ENCODE measurements at places on chromosomes 4 and X. TPM values are rescaled to one million over a fixed set of nuclear protein-coding genes. Genes with fewer than 3 reads are reported as not detected.

The CSAG2 gene
- total RNA-seq, result not detected

DNA sequence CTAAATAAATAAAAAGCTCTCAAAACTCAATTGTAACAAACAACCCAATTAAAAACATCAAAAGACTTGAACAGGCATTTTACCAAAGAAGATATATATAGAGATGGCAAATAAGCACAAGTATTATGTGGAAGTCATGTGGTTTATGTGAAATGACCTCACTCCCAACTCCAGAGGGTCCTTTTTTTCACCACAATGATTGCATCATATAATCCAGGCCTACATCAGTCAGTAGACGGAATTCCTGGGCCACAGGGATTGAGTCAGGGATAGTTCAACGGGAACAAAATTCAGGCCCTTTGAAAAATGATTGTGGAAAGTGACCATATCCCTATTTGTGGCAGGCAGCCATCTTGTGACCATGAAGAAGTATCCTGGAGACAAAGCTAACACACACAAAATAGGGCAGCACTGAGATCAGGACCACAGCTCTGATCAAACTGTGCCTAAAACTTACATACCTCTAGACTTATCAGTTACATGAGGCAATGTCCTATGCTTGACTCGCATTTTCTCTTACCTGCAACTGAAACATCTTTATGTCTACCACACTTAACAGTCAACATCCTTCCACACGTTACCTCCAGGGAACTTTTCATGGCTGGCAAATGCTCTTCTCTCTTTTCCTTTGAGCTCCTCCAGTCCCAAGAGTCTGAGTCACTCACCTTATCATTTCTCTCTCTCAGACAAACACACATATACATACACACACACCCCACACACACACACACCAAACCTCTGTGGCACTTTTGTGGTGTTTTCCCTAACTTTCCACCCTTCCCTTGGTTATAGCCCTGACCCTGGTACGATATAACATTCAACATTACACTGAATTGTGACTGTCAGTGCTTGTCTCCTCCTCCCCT lies 113.5 kb downstream of the PHF8 start:
- no peaks in the 10 kb centered on the region for H3K27me3 ChIP-seq
- H3K4me3 ChIP-seq, result no peak overlapping the region
- H3K4me1 ChIP-seq, result peaks cover 7% of the 10 kb centered on the region

DNA sequence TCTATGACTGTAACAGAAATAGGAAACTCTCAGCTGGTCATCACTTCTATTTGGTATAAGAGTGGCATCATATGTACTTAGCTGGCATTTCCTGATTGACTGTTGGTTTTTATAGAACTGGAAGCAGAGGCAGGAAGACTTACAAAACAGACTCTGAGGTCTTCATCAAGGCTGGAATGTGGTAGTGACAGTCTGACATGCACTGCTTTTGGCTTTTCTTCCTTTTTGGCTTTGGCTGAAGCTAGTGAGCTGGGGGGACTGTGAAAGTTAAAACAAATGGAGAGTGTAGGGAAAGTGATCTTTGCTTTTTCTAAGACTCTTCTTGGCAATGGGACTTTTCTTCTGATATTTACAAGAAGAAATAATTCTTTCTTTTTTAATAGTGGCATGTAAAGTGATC lies 121.1 kb upstream of the SLC4A4 start:
- no peak for DNase-seq
- H3K4me3 ChIP-seq, result no peak overlapping the region
- H3K36me3 ChIP-seq, result no peaks in the 10 kb centered on the region
- H3K27me3 ChIP-seq, result no peaks in the 10 kb centered on the region

DNA sequence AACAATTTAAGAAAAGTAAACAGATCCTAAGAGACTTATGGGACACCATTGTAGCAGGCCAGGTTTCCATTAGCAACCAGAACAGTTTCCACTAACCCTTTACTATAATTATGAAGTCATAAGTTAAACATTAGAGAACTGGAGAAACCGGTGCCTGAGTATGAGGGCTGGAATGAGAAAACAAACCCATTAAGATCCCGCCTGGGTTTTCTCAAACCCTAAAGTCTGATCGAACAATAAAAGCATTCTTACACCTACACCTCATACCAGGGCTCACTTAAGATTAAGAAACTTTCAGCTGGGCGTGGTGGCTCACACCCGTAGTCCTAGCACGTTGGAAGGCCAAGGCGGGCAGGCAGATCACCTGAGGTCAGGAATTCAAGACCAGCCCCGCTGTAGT lies 13.7 kb upstream of the DHX15 start:
- H3K4me3 ChIP-seq, result no peak overlapping the region
- DNase-seq, result no peak
- no peaks in the 10 kb centered on the region for H3K36me3 ChIP-seq
- H3K4me1 ChIP-seq, result no peaks in the 10 kb centered on the region
- H3K27me3 ChIP-seq, result no peaks in the 10 kb centered on the region
- H3K27ac ChIP-seq, result no peak overlapping the region

DNA sequence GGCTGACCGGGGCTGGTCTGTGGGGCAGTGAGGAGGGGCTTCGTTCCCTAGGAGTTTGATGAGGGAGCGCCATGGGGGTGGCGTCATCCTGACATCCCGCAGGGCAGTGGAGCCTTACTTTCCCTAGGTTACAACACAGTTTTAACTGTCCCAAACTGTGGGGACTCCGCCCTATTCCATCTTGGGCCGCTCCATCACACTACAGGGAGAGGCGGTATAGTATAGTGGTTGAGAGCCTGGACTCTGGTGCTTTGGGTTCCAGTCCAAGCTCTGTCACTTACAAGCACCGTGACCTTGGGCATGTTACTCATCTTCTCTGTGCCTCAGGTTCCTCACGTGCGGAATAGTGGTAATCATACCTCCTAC lies 44.2 kb downstream of the ZNF185 start:
- H3K4me3 ChIP-seq, result peak overlapping the region; percentile 86
- no peak for DNase-seq
- no peaks in the 10 kb centered on the region for H3K36me3 ChIP-seq
- no peaks in the 10 kb centered on the region for H3K27me3 ChIP-seq
- peak overlapping the region; percentile 67 for H3K27ac ChIP-seq

GRCh38 chr4:40500781-40501180 lies 128.9 kb downstream of the RBM47 start:
- no peaks in the 10 kb centered on the region for H3K27me3 ChIP-seq
- no peak overlapping the region for H3K27ac ChIP-seq
- no peak for DNase-seq
- peaks cover 20% of the 10 kb centered on the region for H3K4me1 ChIP-seq
- H3K36me3 ChIP-seq, result no peaks in the 10 kb centered on the region

GRCh38 chrX:108946531-108946930 lies 210.2 kb upstream of the IRS4 start:
- no peak overlapping the region for H3K27ac ChIP-seq
- no peaks in the 10 kb centered on the region for H3K36me3 ChIP-seq
- H3K4me3 ChIP-seq, result no peak overlapping the region
- DNase-seq, result no peak
